ENCODE measurements at places on chromosomes 4 and X.

DNA sequence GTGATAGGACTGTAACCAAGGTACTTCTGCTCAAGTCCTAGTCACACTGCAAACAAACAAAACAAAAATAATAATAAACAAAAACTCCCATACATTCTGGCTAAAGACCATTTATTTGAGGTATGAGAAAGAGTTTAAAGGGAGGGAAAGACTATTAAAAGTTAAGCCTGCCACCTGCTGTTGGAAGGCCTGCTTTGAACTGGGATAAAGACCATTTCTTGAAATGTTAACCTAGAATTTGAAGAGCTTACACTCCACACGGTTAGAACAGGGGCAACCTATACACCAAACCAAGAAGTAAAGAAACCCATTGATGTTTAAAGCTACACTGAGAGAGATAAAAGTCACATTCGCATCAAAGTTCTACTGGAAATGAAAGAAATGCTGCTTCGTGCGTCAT is 548.7 kb upstream of the DIPK2B start:
- no peak for DNase-seq

DNA sequence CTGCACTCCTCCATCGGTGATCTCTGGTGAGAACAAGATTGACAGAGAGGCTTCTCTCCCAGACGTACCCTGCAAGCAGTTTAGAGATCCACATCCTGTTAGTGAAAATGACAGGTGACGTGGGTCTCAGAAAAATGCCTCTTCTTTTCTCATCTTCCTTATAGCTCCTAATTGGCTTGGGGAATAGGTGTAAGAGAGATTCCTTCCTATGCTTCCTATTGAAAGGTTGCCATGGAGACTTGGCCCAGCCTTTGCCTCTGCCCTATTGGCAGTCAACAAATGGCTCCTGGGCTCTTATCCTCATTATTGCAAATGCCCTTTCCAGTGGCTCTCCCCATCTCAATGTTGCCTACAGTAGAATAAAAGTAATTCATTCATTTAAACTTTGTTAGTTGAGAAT is 26.5 kb upstream of the DGKK start:
- DNase-seq: no peak

GRCh38 chrX:132505116-132505515 is 16.3 kb upstream of the MBNL3 start:
- DNase-seq: no peak

GRCh38 chr4:71270901-71271300 is 67.9 kb upstream of the SLC4A4 start:
- no peak for DNase-seq

GRCh38 chrX:119541188-119541587 is 24.0 kb downstream of the STEEP1 start:
- DNase-seq: no peak

DNA sequence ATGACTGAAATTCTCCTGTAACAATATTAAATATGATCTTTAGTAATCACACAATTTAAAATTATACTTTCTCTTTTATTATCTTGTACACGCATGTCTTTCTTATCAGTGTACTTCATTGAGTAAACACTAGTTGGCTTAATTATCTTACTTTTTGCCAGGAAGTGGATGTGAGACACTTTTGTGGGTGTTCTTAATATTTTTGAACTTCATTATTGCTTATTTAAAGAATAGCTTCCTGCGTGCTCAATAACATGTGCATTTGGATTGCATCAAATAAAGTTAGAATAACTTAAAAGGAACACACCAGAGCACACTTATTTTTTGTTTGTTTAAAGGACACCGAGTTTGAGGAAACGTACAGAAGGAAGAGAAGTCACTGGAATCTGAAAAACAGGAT is 128.5 kb upstream of the VEGFC start:
- DNase-seq: no peak

DNA sequence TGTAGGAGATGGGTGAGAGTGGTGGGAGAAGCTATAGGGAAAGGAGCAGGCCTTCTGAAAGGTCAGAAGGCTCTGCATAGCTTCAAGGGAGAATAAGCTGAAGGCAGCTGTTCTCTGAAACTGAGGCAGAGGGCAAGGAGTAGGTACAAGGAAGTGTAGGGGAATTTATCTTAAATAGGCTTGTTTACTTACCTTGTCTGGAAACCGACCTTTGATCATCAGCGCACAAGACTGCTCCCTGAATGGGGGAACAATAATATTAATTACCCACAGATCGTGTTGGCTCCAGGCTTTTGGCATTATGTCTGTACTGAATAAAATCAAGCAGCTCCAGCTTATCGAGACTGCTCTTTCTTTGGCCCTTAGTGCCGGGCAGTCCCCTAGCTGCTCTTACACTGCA is 175.5 kb upstream of the MAGEB16 start:
- DNase-seq: no peak

- no peak for DNase-seq
Observed at GRCh38 chrX:141760761-141761160, 62.2 kb upstream of the SPANXD start.

DNA sequence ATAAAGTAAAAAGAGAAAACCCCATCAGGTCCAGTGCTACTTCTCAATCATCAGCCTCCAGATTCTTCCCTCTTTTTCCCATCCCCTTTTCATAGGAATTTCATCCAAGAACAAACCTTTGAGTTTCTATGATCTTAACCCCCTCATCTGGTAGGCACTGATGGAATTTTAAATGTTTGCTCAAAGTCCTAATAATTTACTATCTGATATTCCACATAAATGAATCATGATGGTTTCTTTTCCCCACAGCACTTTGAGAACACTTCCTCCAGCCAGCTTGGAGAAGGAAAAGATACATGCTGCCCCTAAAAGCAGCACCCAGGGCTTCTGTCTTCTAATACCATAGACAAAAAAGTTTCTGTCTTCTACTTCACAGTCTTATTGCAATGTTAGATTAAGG is 19.4 kb upstream of the KLHL8 start:
- no peak for DNase-seq

DNA sequence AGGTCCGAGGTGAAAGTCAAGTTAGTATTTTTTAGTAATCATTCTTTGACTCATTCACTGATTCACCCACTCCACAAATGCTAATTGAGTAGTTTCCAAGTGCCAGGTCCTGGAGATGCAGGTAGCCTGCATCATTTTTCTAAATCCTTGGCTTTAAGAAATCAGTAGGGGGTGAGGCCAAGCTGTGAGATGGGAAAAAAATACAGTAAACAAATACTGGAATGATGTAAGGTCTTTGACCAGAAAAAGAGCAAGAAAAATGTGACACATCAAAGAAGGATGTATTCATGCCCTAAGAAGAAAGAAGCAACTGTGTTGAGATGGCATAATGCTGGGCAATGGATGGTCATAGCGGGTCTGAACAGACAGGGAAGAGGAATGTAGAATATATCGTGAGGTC is 1386.6 kb downstream of the PCDH7 start:
- no peak for DNase-seq

- DNase-seq: peak; percentile 28
Observed at GRCh38 chr4:176340871-176341685, 21.3 kb downstream of the SPCS3 start.

- no peak for DNase-seq
Observed at GRCh38 chr4:37445023-37445422, 200.5 kb downstream of the NWD2 start.

GRCh38 chrX:148938348-148938747 is 437.9 kb downstream of the AFF2 start:
- DNase-seq: no peak

- no peak for DNase-seq
Observed at GRCh38 chrX:151878574-151878973, 34.1 kb upstream of the MAGEA4 start.

GRCh38 chrX:115067812-115068211 is 50.4 kb upstream of the IL13RA2 start:
- DNase-seq: no peak

DNA sequence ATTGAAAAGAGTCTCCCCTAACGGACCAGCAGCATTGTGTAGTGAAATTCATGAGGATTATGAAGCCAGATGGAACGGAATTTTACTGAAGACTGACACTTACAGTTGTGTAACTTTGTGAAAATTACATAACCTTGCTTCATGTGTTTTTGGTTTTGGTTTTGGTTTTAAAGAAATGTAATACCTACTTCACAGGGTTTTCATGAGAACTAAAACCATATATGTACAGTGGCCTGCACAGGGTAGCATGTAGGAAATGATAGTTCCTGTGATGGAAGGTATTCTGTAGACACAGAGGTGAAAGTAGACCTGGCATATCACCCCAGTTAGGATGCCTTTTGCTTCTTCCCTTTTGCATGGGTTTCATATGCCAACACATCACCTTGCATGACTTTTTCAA is 247.0 kb downstream of the BANK1 start:
- DNase-seq: peak; percentile 3

- no peak for DNase-seq
Observed at GRCh38 chr4:73707918-73708577, 32.3 kb upstream of the CXCL8 start.

GRCh38 chr4:108034565-108034964 is 44.9 kb downstream of the HADH start:
- no peak for DNase-seq

DNA sequence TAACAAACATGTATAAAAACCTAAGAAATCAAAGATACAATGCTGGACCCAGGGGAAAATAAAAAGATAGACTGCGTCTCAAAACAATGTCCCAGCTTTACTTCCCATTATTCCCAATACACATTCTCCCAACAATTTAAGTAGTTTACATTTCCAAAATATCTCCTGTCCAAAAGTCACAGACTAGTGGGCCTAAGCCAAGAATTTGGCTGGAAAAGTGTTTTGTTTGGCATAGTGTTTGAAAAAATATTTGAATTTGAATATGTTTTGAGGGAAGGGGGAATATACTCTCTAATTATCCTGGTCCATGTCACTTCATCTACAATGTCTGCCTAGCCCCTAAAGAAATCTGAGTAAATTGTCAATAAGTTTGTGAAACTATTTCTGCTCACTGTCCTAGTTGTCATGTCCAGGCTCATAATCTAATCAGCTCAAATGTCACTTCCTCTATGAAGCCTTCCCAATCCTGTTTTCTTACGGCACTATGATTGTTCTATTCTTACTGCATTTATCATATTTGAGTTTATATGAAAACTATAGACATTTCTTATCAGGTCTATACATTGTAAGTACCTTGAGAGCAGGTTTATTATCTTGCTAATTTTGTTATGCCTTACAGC is 74.4 kb downstream of the SEC24D start:
- no peak for DNase-seq

Measured in GM20000 (cell line).